Pons (tissue), 1 donor: ENCODE measurements at places on chromosomes 5 and 9.

- no peak for DNase-seq
Observed at GRCh38 chr5:100306000-100306399, 229.2 kb upstream of the FAM174A start.

DNA sequence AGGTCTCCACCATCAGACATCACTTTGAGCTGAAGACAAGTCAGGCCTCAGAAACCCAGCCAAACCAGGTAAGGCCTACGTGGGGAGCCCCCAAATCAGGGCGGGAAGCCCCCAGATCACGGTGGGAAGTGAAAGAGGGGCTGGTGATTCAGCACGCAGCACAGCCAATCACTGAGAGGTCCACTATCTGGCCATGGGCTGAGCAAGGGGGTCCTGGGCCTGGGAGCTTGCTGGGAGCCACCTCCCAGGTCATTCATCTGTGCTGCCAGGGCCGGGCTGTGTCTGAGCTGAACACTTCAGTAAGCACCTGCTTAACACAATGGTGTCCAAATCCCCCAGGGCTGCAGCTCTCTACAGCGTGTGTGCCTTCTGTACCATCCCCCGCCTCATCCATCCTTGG, 15.5 kb downstream of the MED10 start:
- DNase-seq: no peak

DNA sequence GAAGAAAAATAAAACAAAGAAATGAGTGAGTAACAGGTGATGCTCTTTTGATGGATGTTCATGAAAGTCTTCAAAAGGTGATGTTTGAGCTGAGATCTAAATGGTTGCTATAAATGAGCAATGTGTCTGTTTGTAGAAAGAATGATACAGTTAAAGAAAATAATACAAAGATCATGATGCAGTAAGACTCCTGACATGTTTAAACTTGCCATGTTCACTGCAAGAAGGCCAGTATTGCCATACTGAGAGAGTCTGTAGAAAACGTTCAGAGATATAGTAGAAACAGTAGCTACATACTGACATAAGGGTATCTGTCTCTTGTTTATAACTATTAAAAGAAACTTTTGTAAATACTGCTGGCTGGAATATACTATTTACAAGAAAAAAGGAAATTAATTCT, 1609.2 kb upstream of the ACO1 start:
- no peak for DNase-seq

GRCh38 chr5:157245476-157245875, 20.4 kb upstream of the CYFIP2 start:
- DNase-seq: no peak

DNA sequence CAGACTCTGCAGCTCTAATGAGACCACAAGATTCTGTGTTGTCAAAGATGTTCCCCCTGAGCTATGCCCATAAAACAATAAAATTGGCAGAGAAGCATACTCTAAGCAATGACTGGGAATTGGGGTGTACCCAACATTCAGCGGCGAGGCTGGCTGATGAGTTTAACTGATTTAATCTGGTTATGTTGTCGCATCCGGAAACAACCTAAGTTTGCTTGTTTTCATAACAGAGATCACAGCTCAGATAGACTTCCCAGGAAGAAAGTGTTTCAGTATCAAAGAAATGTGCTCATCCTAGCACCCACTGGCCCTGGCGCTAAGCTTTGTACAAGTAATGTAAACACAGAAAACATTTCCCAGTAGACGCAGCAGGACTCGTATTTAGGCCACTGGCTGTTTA, 7.4 kb downstream of the SEMA5A start:
- no peak for DNase-seq

DNA sequence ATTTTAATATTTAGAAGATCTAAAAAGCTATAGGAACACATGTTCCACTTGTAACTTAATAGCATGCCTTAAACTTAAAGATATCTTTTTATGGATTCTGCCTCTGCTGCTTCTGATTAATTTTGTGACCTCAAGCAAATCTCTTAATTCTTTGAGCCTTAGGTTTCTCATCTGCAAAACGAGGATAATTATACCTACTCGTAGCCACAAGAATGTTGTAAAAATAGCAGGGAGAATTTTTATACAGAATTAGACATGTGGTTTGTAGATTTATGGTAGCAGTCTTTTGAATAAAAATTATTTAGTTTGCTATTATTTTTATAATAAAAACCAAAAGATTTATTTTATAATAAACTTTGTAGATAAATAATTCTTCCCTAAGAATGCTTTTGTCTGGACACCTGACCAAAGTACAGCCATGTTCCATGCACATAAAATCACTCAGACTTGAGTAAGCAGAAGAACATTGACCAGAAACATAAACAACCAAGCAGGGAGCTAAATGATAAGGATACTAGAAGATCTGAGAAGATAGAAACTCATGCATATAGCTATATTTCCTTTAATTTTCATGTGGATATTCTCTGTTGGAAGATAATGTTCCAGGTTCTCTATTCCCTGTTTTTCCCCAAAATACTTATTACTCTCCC, 18.5 kb downstream of the C9orf85 start:
- DNase-seq: no peak

DNA sequence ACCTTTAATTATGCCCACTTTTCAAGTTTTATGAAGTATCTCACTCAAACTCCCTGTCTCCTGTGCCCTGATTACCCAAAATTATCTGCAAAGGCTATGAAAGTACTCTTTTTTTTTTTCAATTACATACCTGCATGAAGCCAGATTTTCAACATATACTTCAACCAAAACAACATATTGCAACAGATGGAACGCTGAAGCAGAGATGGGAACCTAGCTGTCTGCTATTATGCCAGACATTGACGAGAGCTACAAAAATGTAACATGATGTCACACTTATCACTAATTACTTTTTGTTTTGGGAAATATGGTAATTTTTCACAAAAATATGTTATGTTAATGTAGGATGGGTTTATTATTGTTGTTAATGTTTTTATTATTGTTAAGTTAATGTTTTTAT, 86.5 kb upstream of the SLC1A3 start:
- DNase-seq: no peak

GRCh38 chr5:83204651-83205050, 127.3 kb downstream of the XRCC4 start:
- no peak for DNase-seq

DNA sequence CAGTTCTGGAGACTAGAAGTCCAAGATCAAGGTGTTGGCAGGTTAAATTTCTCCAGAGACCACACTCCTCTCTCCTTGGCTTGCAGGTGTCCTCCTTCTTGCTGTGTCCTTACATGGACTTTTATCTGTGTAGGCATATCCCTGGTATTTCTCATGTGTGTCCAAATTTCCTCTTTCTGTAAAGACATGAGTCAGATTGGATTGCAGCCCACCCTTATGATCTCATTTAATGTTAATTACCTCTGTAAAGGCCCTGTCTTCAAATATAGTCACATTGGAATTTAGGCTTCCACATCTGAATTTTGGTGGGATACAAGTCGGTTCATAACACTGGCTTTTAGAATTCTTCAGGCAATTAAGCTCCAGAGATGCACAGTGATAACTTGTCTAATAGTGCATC, 322.2 kb upstream of the GRIA1 start:
- DNase-seq: no peak

- DNase-seq: no peak
Observed at GRCh38 chr5:135472141-135472540, 20.0 kb upstream of the TIFAB start.

- DNase-seq: no peak
Observed at GRCh38 chr9:77562019-77562748, 85.9 kb downstream of the GNA14 start.

- DNase-seq: no peak
Observed at GRCh38 chr5:10892911-10893215, 131.8 kb upstream of the DAP start.

DNA sequence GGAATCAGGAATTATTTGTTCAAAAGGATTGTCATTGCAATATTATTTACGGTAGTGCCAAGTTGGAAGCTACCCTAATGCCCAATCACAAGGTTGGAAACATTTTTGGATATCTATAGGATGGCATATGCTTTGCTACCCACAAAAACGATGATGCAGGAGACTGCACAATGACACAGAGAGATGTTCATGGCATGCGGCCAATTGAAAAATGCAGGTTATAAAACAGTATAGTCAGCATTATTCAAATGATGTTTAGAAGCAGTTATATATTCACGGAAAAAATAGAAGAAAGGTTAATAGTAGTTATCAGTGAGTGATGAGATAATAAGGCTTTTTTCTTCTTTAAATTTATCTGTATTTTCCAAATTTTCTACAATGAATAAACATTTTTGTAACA, 5.9 kb upstream of the ACSL6 start:
- no peak for DNase-seq

GRCh38 chr5:155689406-155689805, 637.6 kb upstream of the SGCD start:
- no peak for DNase-seq

DNA sequence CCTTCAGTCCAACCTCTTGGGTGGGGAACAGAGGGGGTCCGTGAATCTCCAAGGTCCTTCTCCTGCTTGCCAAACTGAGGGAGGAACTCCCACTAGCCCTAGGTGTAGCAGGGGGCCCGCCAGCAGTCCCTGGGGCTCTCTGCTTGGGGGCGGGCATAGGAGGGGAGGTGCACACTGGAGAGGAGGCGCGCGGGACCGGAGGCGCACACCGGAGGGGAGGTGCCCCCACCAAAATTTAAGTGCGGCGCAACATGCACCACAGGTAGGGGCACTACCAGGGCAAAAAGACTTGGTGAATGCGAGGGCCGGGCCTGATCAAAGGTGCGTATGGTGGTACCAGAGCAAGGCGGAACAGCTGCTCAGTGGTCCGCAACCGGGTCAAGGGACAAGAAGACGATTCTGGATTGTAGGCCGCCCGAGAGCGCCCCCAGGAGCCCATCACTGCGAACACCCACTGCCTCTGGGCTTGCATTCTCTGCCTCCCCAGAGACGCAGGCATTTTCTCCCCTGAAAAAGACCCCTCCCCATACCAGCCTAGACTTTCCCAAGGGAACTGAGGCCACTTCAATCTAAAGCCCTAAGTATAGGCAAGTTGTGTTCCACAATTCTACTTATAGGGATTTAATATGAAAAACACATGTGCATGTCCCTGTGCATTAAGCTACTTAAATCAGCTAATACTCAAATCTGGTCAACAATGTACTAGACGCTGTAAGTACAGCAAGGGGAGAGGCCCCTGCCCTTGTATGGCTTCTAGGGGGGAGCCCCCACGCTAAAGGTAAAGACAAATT, 50.6 kb downstream of the TGFBI start:
- DNase-seq: no peak

DNA sequence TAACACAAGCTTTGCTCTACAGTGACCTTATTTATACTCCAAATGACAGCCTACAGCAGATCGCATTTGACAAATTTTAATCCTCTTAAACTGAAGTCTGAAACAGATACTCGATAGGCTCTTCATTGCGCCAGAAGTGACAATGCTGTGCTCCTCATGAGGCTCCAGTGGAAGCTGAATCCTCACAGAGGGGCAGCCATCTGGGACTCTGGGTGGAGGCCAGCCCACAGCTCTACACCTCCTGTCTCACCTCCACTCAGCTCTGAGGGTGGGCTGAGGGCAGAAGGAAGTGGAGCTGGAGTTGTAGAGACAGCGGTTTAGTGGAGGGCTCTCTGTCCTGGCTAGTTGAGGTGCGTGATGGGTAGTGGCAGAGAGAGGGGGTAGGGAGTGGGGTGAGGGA, 283.3 kb upstream of the ANKRD55 start:
- DNase-seq: no peak

DNA sequence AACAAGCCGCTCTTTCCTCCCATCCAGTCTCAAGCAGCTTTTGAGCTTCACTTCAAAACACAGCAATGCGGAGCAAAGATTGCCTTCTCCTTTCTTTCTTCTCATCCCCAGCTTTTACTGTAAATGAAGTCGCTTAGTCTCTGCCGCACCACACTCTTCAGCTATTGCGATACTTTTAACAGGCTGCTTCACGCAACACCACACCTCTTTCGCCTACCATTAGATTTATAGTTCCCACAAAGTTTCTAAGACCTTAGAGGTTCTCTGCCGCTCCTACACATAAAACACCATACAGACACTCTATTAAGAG, 711 bp downstream of the PGGT1B start:
- DNase-seq: no peak

DNA sequence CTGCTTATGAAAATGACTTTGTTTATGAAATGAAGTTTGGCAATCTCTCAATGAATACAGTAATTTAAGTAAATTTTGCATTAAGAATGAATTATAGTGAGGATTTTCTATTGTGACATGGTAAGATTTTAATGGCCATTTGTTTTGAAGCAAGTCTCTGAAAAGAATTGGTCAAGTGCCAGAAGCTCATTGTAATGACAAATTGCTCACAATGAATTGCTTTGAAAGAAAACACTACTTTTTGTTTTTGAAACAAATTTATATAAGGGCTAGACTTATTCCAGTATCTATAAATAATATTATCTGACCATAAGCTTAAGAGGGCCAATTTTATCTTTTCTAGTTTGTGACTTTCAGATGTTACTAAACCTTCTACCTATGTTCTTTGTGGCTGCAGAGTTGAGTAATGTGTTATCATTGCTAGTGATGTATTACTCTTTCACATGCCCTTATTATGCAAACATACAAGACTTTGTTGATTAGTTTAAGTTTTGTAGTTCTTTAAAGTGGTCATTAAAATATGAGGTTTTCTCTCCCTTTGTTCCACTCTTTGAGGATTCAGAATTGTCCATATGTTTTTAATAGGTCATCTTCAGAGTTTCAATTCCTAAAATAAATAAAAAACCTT, 93.0 kb upstream of the ZNF608 start:
- DNase-seq: peak; percentile 75

GRCh38 chr9:103811462-103811861, 282.6 kb upstream of the SMC2 start:
- DNase-seq: no peak

- peak; percentile 84 for DNase-seq
Observed at GRCh38 chr5:133969654-133970324, 1.4 kb upstream of the C5orf15 start.

- no peak for DNase-seq
Observed at GRCh38 chr5:59661311-59661710, 232.2 kb downstream of the PDE4D start.

DNA sequence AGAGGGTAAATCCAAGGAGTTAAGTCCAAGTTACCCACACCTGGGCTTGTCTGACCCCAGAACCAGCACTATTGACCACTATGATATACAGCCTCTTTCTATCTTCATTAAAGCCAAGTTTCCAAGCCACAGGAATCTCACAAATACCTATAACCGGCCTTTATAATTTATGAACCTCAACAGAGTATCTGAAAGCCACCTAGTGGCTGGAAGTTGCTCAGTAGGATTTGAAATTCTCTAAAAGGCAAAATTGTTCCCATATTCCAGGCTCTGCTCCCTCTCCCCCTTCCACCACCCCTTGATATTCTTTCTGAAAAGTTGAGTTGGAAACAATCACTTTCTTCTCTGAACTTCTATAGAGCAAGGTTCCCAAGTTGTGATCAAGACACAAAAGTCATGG, 106.4 kb upstream of the GPR151 start:
- no peak for DNase-seq

DNA sequence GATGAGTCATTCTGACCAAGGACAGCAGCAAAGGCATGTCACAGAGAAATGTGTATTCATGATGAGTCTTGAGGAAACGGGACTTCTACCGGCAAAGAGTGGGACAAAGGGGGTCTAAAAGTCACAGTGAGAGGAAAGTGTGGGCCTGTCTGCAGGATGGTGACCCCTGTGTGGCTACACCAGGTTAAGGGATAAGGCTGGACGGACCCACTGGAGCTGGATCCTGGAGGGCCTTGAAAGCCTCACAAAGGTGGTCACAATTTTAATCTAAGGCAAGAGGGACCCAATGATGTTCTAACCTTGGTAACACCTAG, 176.5 kb downstream of the CDK5RAP2 start:
- no peak for DNase-seq

- DNase-seq: no peak
Observed at GRCh38 chr5:151023047-151023615, 2.7 kb downstream of the GPX3 start.

GRCh38 chr5:134004626-134005416, at the start of gene VDAC1:
TSS of gene VDAC1 (minus strand) at chr5:134004975. CDS start at chr5:133993012, 11,963 bp downstream.
- peak; percentile 65 for DNase-seq
